ENCODE measurements at places on chromosomes 6 and 20. TPM values are rescaled to one million over a fixed set of nuclear protein-coding genes. Genes with fewer than 3 reads are reported as not detected.

The SEMG1 gene
- polyA plus RNA-seq: not detected

The GNMT gene
- 0.55 TPM for polyA plus RNA-seq

The SMIM26 gene
- 181 TPM for polyA plus RNA-seq

The MKKS gene
- polyA plus RNA-seq: 17.3 TPM

The FAM83D gene
- not detected for polyA plus RNA-seq

DNA sequence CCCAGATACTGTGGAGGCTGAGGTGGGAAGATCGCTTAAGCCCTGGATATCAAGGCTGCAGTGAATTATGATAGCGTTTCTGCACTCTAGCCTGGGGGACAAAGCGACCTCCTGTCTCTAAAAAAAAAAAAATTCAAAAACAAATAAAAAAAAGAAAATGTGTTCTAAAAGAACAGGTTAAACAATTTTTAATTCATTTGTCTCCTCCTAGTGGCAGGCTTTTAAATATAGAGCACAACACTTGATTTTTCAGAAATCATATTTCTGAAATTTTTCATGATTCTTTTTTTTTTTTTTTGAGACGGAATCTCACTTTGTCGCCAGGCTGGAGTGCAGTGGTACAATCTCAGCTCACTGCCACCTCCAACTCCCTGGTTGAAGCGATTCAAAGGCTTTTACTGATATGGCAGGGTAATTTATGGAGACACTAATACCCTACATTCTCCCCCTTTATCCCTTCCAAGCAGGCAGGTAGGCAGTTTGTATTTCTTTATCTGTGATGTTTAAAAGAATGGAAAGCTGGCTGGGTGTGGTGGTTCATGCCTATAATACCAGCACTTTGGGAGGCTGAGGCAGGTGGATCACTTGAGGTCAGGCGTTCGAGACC is 8.7 kb upstream of the GTF3C6 start:
- peak; percentile 26 for DNase-seq

DNA sequence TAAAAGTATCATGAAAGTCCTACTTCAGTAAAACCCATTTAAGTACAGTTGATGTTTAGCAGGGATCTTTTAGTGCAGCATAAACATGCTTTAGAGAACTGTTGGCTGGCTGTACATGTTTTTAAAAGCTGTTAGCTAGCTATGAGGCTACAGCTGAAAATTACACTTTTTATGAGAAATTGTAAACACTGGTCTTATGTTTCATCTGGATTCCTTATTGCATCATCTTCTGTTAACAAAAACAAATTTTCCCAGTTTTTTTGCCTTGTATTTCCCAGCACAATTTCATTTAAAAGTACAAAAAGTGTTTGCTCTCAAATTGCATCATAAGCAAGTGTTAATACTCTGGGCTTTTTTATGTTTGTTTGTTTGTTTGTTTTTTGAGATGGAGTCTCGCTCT is 18.3 kb upstream of the HLA-E start:
- DNase-seq: no peak

Data from immature natural killer cell (primary cell).